ENCODE measurements at places on chromosomes 1 and 21. TPM values are rescaled to one million over a fixed set of nuclear protein-coding genes. Genes with fewer than 3 reads are reported as not detected.

- DNase-seq: no peak
These were observed 42.2 kb upstream of the WNT4 start for GRCh38 chr1:22184892-22185612.

GRCh38 chr1:168824418-168825065, 95.5 kb upstream of the DPT start:
- DNase-seq: no peak

DNA sequence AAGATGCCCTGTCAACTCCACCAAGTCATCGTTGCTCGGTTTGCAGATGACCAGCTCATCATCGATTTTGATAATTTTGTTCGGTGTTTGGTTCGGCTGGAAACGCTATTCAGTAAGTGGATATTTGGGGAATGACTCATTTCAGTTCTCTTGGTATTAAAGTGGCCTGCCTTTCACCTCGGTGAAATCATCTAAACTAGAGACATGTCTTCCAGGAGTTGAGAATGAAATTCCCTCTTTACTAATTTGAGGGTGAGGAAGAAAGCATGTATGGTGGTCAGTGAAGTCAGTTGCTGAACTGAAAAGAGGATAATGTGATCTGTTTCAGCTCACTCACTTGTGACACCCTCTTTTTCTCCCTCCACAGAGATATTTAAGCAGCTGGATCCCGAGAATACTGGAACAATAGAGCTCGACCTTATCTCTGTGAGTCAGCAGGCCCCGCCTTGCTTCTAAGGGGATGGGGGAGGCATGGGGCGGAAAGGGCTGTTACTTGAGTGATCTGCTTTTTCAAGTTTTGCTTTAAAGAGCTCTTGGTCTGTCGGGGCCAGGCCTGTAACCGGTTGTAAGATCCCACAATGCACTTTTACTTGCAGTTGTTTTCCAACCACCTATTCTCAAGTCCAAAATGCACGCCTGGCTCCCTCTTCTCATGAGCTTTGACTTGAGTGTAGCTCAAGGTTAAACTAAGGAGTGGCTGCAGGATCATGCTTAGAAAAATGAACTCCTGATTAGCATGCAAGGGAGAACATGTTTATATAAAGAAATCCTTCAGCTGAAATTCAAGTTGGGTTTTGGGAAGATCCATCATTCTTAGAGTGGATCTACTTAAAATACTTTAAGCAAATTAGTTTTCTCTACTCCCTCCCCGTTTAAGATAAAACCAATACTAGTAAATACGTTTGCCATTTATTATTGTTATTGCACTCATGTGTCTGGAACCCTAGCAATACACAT, 59.8 kb downstream of the CAPN2 start:
- peak; percentile 90 for DNase-seq

DNA sequence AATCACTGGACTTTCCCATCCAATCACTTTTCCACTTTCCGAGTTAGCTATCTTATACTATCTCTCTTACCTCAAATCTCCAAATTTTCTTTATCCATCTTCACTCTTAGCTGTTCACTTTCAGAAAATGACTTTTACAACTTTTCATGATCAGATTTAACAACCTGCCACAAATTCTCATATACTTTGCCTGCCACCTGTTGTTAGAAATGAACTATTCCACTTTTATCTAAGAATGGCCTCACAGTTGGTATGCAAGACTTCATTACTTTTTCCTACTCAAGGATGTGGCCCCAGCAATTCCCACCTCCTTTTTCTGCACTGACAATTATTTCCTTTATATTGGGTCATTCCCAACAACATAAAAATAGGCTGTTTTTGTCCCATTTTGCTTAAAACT, 93.6 kb upstream of the DEPDC1 start:
- DNase-seq: no peak

DNA sequence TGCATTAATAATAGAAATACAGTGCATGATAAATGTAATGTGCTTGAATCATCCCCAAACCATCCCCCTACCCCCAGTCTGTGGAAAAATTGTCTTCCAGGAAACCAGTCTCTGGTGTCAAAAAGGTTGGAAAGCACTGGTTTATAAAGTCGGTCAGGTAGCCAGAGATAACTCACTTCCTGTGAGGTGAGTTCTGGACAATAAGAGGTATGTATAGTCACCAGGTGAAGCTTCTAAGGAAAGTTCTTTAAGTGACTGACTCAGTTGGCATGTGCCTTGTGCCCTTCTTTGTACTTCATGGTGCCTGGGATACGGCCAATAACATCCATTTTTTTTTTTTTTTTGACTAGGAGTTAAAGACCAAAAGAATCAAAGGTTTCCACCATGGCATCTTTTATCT, 103.7 kb downstream of the GPATCH2 start:
- no peak for DNase-seq

DNA sequence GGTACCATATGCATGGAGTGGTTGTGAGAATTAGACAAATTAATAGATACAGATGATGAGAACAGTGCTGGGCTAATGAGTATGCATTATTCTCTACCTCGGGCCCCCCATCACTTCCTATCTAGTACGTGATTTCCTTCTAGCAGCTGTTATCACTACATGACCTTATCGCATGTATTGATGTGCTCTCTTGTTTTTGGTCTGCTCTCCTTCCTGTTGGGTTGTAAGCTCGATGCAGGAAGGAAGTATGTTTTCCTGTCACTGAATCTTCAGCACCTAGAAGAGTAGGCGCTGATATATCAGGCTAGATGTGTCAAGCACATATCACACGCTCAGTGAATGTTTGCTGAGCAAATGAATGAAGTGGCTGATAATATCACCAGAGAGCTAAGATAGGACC, 43.9 kb upstream of the IFNAR2 start:
- DNase-seq: no peak

- no peak for DNase-seq
These were observed 37.1 kb downstream of the WNT9A start for GRCh38 chr1:227910511-227911153.

DNA sequence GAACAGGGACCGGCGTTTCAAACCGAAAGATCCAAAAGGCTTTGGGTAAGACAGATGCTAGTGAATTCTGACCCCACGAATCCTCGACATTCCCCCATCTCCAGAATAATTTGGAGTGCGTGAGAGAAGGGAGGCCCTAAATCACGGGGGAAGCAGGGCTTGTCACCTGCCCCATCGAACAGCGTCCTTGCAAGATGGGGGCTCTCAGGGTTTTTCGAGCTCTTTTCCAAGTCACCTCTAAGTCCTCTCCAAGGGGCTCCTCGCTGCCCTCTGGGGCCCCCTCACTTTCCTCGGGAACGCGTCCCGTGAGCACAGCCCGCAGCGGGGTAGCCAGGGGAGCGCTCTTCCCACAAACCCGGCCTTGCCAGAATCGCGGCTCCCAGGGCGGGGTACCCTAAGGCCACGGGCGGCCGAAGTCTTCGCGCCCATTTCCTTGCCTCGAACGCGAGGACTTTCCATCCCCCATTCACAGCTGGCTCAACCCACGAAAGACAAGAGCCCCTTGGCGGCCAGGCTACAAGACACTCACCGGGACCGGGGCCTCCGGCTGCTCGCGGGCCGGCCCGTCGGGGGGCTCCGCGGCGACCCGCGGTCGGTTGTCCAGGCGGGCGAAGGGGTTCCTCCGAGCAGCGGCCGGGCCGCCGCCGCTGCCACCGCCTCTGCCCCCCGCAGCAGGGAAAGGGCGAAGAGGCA, 546 bp downstream of the DONSON start:
- DNase-seq: peak; percentile 86

- peak; percentile 88 for DNase-seq
These were observed 48.2 kb downstream of the ARHGEF10L start for GRCh38 chr1:17587693-17588047.

DNA sequence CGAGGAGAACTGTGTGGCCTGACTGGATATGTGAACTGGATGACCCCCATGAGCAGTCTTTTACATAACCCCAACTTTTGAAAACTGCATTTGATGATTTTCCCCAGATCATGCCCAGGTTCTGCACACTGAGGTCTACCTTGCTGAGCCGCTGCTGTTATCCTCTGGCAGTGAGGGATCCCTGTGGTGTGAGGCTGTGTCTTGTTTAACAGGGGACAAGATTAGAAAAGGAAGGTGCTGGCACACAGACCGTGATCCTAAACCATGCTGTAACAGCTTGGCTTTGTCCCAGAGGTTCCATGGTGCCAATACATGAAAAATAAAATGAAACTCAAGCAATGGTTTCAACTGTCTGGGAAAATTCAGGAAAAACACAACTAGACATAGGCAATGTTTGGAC, 134.2 kb downstream of the ZZZ3 start:
- no peak for DNase-seq

- no peak for DNase-seq
These were observed 62.2 kb upstream of the GRIK3 start for GRCh38 chr1:37096523-37096922.

DNA sequence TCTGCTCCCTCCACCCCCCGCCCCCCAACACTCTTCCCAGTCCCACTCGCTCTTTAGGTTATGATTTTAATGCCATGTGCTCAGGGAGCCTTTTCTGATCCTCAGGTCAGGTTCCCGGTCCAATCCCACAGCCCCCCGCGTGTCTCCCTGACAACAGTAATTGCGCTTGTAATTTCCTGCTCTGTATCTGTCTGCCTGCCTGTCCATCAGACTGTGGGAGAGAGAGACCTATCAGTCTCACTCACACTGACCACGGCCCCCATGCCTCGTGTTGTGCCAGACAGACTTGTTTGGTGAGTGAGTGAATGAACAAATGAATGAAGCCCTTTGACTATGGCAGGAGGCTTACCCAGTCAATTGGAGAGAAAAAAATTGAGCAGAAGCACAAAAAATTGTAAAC, 50.8 kb upstream of the ECE1 start:
- no peak for DNase-seq

- DNase-seq: no peak
These were observed 383.7 kb upstream of the CAMK1G start for GRCh38 chr1:209199822-209200221.

- DNase-seq: no peak
These were observed 345.0 kb downstream of the NPHP4 start for GRCh38 chr1:5647234-5647633.

DNA sequence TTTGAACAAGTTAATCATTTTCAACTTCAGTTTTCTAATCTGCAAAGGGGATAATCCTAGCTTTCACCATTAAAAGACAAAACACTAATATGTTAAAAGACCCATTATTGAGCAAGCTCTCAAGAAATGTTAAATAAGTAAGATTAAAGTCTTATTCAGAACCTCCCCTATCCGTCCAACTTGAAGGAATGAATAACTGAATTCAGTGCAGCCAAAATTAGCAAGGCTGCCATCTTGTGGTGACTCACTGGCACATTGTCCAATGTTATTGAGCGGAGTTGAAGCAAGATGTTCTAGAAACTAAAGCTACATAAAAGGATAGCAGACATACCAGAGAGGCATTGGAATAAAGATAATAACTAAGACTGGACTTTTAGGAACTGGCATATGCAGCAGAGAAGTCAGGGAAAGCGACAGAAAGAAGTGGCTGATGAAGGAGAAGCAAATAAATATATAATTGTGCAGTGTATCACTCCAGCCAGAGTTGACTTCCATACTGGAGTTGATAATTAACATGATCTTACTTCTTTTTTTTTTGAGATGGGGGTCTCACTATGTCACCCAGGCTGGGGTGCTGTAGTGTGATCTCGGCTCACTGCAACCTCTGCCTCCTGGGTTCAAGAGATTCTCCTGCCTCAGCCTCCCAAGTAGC, 8.2 kb upstream of the CAP1 start:
- peak; percentile 56 for DNase-seq

DNA sequence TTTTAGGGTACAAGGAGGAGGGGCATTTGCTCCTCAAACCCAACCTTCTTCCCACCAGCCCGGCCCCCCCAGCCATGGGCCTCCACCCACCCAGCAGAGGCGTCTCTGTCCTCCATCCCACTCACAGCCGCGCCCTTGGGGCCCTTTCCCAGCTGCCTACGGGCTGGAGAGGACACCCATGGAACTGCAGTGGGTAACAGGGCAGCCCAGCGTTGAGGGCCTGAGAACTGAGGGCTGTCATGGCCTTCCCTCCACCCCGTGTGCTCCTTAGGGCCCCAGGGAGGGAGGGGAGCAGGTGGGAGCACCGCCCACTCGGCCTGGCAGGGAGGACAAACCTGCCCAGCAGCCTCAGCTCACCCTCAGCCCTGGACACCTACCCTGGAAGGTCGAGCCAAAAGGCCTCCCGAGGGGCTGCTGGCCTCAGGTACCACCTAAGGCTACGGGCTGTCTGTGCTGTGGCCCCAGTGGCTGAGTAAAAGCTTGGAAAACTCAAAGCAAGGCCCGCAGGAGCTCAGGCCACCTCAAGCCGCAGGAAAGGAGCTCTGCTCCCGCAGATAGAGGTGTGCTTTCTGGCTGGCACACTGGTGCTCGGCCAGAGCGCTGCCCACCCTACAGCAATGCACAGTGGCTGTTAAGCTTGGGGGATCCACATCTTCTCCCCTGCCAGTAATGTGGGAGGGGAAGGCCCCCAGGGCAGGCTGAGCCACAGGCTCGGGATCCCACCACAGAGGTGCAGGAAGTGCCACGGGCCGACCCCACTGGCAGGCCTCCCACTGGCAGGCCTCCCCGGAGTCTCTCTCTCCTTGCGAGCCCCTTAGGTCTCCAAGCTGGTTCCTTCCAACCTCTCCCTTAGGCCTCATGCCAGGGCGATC, 2.2 kb upstream of the ARHGEF16 start:
- no peak for DNase-seq

DNA sequence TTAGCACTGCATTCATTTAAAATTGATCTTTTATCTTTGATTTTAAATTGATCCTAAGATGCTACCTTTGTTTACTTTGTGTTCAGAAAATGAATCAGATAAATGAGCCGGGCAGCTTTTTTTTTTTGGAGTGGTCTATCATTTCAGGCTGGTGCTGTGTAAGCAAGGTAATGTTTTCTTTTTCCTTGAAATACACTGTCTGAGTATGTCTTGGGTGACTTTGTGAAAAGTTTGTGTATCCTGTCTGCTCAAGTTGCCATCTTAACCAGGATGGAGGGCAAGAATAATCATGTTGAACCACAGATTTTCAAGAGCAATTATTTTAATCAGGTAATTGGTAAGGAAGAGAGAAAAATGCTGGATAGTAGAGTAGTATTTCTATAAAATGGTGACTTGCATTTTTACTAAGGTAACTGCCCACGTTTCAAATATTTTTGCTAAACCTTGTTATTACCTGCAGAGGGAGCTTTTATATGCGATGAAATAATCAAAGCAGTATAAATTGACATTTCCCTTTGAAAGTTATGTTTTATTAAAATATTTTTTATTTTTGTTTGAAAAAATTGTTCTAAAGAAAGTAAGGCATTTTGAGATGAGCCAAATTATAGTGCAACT, 11.1 kb downstream of the ADGRL2 start:
- DNase-seq: no peak

DIRAS3 gene
- total RNA-seq: 1.1 TPM

IL23R gene
- total RNA-seq: not detected

MSTO1 gene
- 15.5 TPM for total RNA-seq

KCNJ9 gene
- not detected for total RNA-seq

CIART gene
- 5.9 TPM for total RNA-seq

AXDND1 gene
- 0.53 TPM for total RNA-seq

VSIG8 gene
- not detected for total RNA-seq

POU3F1 gene
- total RNA-seq: not detected

TDRD5 gene
- not detected for total RNA-seq

Measured in SJSA1 (cell line).